ENCODE measurements at places on chromosomes 12 and 14.
A peak's percentile ranks its signal among the peaks of the same experiment; 100 is the strongest.

- DNase-seq: peak; percentile 92
Observed at GRCh38 chr14:104977681-104978653, at the start of gene AHNAK2. Gene AHNAK2, minus strand, starts transcription at chr14:104978374. Its CDS starts 137 bp downstream, at chr14:104978237.

- DNase-seq: no peak
Observed at GRCh38 chr12:113571713-113572112, 100.0 kb upstream of the LHX5 start.

DNA sequence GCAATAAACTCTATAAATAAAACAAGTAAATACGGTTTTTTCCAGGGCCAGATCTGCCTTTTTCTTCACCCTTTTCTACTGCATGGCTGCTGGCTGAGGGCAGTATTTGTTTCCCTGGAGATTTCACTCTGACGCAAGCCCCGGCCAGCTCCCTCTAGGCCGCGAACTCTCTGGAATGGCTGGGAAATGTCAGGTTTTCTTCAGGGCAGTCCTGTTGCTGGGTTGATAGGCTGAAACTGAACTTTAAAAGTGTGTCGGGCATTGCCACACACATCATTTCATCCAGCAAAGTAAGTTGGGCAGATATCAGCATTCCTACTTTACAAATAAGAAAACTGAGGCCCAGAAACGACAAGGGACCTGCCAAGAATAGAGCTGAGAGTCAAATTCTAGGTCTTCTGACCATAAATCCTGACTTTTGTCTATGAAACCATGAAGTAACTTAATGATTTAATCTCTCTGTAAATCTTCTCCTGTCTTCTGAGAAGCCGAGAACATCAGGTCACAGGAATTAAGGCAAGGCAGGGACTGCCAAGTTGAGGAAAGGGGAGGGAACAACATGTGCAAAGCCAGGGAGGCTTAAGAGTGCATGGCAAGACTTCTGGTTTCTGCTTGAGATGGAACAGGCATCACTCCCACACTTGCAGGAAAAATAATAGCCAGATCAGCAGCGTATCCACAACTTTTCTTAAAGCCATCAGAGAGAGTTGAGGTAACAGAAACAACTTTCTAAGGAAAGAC lies 205.0 kb upstream of the CCDC196 start:
- DNase-seq: no peak

- DNase-seq: no peak
Observed at GRCh38 chr12:80222261-80222660, 122.9 kb downstream of the OTOGL start.

DNA sequence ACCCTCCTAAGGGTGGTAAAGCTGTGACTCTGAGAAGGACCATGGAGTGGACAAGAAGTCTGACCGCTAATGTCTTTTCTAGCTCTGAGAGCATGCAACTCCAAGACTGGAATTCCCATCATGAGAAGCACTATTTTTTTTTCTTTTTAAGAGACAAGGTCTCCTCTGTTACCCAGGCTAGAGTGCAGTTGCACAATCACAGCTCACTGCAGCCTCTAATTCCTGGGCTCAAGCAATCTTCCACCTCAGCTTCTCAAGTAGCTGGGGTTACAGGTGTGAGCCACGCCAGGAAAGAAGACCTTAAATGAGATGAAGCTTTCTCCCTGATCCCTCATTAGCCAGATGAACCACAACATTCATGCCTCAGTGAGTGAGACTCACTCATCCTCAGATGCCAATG lies 19.2 kb downstream of the VDR start:
- no peak for DNase-seq
